ENCODE measurements at places on chromosomes 1 and 21.

DNA sequence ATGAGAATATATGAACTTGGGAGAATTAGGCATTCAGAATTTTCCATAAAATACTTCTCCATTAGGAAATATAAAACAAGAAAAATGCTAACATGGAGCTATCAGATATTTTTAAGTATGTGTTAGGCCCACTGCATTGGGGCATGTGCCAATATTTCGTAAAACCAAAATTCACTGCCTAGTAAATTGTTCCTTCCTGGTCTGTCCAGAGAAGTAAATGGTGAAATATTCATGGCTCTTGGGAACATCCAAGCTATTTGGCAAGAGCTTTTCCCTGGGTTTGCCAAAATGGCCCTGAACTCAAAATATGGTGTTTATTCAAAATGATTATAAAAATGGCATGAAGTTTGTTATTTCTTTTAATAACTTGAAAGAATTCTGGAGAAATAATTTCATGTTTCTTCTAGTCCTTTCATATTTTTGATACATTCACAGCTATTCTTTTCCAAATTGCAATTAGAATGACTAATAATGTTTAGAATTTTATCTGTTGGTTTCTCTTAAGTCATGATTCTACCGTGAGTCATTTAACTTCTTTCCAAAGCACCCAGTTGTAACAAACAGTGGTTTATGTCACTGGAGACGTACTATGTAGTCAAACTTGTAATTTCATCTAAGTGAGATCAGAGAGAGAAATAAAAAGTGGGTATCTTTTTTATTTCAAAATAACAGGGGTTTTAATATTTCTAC, 25.7 kb upstream of the SLC19A2 start:
- DNase-seq: no peak

GRCh38 chr21:31873275-31873695, 465 bp downstream of the HUNK start:
- no peak for DNase-seq

DNA sequence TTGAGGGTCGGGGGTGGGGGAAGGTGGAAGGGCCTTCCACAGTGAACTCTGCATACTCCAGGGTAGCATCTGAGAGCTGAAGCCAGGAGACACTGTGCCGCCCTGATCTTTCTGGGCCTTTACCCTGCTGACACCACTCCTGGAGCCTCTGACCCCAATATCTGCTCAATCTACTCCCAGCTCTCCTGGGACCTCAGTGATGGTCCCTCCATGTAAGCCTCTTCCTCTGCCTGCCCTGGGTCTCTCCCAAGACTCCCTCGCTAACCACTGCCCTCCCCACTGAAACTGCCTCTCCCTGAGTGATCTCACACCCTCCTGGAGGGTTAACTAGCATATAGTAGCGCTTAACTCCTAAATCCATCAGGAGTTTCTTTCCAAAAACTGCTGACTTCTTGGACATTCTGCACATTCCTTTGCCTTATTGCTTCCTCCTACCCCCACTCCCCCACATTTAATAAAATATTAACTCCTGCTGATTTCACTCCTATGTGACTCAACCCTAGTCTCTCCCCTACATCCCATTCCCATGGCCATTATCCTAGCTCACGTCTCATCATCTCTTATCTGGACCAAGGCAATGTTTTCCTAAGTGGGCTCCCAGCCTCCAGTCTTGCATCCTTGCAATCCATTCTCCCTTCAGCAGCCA, 145.6 kb downstream of the HMGB4 start:
- DNase-seq: no peak

DNA sequence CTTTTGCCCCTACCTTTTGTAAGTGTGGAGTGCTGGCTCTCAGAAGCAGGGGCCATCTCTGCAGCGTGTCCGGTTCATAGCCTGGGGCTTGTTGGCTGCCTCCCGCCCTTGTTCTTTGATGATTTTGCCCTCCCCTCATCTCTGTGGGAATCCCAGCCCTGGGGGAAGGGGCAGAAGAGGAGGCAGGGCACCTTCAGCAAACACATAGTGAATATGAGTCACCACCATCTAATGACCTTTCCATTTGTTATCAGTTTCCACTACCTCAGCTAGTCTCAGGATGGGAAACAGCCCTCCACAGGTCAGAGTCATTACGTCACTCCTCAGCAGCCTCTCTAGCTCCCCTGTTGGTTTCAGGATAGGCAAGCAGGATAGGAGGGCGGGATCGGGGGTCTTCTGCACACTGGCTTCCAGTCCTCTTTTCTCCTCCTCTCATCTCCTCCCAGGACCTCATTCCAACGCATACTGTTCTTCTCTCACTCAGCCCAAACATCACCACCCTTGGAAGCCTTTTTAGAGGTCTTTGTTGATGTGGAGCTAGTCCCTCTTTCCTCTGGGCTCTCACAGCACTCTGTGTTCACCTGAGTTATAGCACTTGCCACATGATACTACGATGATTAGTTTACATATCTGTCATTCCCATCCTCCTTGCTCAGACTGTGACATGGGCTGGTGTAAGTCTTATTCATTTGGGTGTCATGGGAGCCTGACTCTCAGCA, 15.8 kb downstream of the GADD45A start:
- DNase-seq: no peak

DNA sequence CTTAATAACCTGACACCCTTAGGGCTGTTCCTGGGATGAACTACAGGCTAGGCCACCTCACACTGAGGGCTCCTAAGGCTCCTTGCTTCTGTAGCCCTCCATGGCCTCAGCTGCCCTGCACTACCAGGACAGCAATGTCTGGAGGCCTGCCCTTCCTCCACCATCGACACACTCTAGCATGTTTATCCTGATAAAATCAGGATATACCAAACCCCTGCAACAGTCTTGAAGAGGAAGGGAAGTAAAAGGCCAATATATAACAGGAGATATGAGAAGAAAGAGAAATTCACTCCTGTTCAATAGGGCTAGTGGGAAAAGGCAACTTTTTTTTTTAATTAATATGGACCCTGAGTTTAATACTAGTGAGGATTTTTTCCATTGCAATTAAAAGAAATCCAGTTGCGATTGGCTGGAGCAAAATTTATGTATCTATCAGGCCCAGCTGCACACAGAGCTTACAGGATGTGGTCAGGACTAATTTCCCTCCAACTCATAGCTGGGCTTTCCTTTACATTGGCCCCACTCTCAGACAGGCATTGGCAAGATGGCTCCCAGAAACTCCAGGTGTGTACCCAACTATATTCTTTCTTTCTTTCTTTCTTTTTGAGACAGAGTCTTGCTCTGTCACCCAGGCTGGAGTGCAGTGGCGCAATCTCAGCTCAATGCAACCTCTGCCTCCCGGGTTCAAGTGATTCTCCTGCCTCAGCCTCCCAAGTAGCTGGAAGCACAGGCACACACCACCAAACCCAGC, 13.5 kb upstream of the ATP2B4 start:
- DNase-seq: no peak

DNA sequence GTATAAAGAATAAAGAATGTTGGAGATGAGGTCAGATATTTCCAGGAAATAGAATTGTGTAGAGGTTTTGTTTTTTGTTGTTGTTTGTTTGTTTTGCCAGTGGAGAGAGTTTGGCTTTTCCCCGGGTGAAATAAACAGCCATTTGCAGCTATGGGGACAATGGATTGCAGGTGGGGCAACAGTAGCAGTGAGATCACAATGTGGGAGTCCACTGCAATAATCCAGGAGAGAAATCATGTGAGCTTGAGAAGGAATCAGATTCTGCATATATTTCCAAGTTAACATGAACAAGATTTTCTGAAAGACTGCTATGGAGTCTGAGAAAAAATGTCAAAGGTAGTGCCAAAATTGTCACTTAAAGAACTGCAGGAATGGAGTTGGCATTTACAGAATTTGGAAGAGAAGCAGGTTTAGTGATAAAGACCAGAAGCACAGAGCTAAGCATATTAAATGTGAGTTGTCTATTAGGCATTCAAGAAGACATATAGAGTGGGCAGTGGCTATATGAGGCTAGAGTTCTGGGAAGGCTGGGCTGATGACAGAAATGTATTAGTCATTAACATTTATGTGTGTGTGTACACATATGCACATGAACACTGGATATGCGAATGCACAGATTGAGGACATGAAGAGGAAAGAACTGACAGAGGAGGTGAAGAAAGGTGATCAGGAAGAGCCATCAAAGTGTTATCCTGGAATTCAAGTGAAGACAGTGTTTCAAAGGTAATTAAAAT, 729.6 kb upstream of the PTBP2 start:
- no peak for DNase-seq

- DNase-seq: no peak
These were observed 496.1 kb downstream of the PTPRU start for GRCh38 chr1:29732453-29732852.

- DNase-seq: no peak
These were observed 11.1 kb upstream of the RASSF5 start for GRCh38 chr1:206496131-206496793.

GRCh38 chr21:45532826-45533360, 9.3 kb downstream of the SLC19A1 start:
- peak; percentile 44 for DNase-seq

- DNase-seq: no peak
These were observed 30.6 kb downstream of the IFNAR1 start for GRCh38 chr21:33355355-33355754.

DNA sequence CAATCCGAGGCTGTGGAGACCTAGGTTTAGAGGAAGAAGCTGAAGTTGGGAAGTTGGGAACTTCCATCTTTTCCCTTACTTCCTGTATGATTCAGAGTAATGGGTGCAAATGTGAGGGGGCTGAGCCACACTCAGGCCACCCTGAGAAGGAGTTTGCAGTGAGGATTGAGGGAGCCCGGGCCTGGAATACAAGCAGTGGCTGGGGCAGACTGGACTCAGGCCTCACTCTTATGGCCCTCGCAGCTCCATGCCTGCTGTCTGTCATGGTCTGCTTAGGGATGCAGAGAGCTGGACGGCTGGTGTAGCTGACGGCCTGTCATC, 73.7 kb upstream of the RAB4A start:
- no peak for DNase-seq

DNA sequence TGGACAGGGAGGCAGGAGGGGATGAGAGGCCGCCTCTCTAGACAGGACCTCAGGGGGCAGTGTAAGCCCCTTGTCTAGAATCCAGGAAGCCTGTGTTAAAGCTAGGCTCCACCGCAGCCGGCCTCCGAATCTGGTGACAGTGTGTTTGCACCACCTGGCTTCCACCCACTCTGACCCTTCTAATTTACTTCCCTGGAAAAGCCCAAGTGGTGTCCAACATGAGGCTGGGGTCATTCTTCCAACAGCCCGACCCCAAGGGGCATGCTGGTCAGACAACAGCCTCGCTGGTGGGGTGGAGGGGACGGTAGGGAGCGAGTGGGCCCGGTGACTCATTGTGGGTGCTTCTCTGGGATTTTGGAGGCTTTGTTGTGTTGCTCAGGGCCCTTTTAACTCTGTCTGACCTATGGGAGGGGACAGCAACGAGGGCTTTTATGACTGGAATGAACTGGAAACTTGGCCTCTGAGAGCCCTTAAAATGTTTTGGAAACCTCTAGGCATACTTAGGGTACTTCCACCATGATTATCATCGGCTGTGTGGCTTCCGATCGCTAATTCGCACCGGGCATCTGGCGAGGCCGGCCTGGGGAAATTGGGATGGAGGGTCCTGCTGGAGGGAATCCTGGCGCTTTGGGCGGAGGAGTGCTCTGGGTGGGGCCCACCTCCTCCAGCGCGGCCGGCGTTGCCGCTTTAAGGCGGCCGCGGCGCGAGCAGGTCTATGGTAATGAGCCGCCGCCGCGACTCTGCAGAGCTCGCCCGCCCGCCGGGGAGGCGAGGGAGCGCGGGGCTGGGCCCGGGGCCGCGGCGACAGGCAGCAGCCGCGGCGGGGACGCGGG, at the start of gene CELSR2:
CELSR2 (plus strand) TSS at position 743 of the 833 bp plus-strand sequence. CDS start 541 bp downstream, outside the sequence.
- DNase-seq: peak; percentile 80

DNA sequence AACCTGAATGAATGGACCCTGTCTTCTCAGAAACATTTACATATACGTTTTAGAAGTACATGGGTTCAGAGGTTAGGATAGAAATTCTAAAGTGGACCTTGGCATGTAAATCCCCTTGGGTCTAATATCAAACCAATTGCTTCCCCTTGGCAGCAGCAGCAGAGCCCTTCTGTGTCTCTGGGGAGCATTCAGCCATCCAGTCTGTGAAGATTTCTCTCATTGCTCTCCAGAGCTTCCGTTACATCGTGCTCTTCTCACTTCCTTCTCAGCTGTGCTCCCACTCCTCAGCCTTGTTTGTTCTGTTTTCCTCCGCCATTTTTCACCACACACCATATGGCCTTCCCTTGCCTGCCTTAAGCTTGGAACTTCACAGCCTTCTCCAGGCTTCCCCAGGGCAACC, 61.5 kb upstream of the ATP1B1 start:
- DNase-seq: no peak

DNA sequence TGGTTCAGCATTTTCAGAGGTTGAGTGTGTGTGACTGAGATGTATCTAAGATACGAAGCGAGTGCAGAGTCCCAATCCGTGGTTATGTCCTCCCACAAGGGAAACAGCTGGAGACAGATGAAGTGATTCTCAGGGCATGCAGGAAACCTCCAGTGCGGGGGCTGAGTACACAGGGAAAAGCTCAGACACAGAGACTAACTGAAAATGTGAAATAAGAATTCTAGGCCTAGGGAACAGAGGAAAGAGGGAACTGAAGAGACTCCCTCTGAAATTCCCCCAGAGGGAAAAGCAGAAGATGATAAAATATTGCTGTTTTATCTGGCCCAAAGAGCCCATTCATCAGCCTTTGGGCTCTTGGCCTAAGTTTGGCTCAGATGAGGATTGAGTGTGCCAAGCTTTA, 116.8 kb downstream of the LRRC53 start:
- DNase-seq: no peak

- no peak for DNase-seq
These were observed 124.8 kb downstream of the RIPK4 start for GRCh38 chr21:41641821-41642701.

DNA sequence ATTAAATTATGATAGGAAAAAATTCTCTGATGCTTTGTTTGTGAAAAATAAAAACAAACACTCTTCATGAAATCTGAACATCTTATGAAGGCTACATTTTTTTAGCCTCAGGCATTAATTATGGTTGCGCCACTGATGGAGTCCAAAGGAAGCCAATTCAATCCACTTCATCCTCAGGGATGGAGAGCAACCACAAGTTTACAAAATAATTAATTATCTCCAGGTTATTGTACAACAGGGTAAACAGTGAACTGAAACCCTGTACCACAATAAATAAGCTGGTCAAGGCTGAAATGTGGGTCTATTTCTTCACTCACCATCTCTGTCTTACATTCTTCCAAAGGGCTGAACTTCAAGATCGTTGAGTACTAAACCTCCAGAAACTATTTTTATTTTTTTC, 49.2 kb downstream of the MRPL39 start:
- DNase-seq: no peak

GRCh38 chr1:201539561-201540431, 869 bp downstream of the NAV1 start:
- no peak for DNase-seq

All from activated CD8-positive, alpha-beta memory T cell treated with anti-CD3 and anti-CD28 coated beads, Interleukin-2, amount 50 U/mL, for 48 hours (primary cell).